SK-N-SH (cell line): ENCODE measurements at places on chromosomes 6 and 20. TPM values are rescaled to one million over a fixed set of nuclear protein-coding genes. Genes with fewer than 3 reads are reported as not detected.

- no peak for DNase-seq
These were observed 779.9 kb upstream of the MAP3K7 start for GRCh38 chr6:91366781-91367180.

DNA sequence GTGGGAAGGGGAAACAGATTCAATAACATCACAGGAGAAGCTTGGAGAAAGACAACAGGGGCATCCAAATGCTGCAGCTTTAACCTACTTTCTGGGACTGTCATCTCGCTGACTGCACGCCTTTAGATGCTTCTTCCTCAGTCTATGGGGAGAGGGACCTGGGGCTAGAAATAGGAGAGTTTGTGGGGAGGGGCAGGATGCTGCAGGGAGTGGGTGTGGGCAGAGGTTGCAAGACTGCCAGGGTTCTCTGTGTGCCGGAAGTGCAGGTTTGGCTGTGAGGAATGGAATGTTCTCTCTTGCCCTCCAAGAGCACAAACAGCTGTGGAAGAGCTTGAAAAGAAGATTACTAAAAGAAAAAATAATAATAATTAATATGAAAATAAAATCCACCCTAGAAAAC is 93.2 kb downstream of the FOXO3 start:
- DNase-seq: no peak

GRCh38 chr6:92231171-92231701 is 1188.1 kb downstream of the EPHA7 start:
- DNase-seq: no peak

DNA sequence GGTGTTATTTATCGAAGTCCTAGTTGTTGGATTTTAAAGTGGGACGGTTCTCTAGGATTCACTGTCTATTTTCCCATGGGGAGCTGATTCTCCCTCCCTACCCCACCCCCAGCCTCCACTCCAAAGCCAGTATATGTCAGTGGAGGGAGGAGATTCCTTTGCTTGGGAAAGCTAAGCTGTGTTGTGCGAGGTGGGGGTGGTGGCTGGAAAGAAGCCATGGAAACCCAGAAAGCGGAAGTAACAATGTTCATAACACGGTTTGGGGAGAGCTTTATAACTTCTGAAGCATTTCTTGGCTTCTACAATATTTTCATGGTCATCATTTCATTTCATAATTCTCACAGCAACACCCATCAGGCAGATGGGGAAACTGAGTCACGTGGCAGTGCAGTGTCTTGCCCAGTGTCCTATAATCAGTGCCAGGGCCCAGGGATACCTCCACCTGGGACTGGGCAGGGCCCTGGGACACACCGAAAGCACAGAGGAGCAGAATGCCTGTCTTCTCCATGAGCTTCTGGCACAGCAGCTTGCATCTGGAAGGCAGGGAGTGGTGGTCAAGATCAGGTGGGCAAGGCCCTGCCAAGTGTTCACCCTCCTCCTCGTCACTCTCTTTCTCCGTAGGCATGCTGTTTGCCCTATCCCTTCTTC is 4.5 kb downstream of the SUN5 start:
- no peak for DNase-seq

IPCEF1 gene
- not detected in 2 replicates for polyA plus RNA-seq
